Colonic mucosa (tissue), 4 donors: ENCODE measurements at places on chromosomes 7 and 10. TPM values are rescaled to one million over a fixed set of nuclear protein-coding genes. Genes with fewer than 3 reads are reported as not detected.

SCD gene
- 513 TPM for total RNA-seq

EPO gene
- total RNA-seq: not detected

MMP21 gene
- not detected for total RNA-seq

BEND7 gene
- 19.2 TPM for total RNA-seq

VSTM4 gene
- 1.2 TPM for total RNA-seq

C7orf33 gene
- total RNA-seq: not detected

ELFN1 gene
- 0.40 TPM for total RNA-seq

PGAM2 gene
- 0.52 TPM for total RNA-seq

PTPRN2 gene
- 21.6 TPM for total RNA-seq

MGMT gene
- 18.2 TPM for total RNA-seq

LIPF gene
- total RNA-seq: not detected

BUD23 gene
- 79.5 TPM for total RNA-seq

SMKR1 gene
- not detected for total RNA-seq

SUV39H2 gene
- 20.2 TPM for total RNA-seq

OR2A1 gene
- not detected for total RNA-seq

ANKRD7 gene
- not detected for total RNA-seq

NKX2-3 gene
- 5.4 TPM for total RNA-seq

GPR26 gene
- total RNA-seq: not detected

TMEM270 gene
- total RNA-seq: not detected

LIPN gene
- total RNA-seq: not detected

DGKI gene
- total RNA-seq: 0.35 TPM

NPSR1 gene
- total RNA-seq: 1.0 TPM

OR2A12 gene
- not detected for total RNA-seq

MALSU1 gene
- 37.5 TPM for total RNA-seq

TDRD1 gene
- total RNA-seq: 0.05 TPM

RADIL gene
- 1.9 TPM for total RNA-seq

OAT gene
- 113 TPM for total RNA-seq

NAPEPLD gene
- total RNA-seq: 64.6 TPM

PPP1R9A gene
- 17.7 TPM for total RNA-seq

NPY4R gene
- 9.3 TPM for total RNA-seq

ANKRD30A gene
- total RNA-seq: not detected

RAB19 gene
- total RNA-seq: 18.8 TPM

THAP5 gene
- 15.7 TPM for total RNA-seq

MLLT10 gene
- total RNA-seq: 17.8 TPM

MACC1 gene
- 9.5 TPM for total RNA-seq

BUB3 gene
- total RNA-seq: 77.6 TPM

CLDN4 gene
- 568 TPM for total RNA-seq

ASB15 gene
- not detected for total RNA-seq

COPS6 gene
- 67.3 TPM for total RNA-seq

ALOX5 gene
- 6.2 TPM for total RNA-seq

FASTK gene
- 149 TPM for total RNA-seq

SEMA3E gene
- total RNA-seq: 2.3 TPM

LOXL4 gene
- total RNA-seq: 1.6 TPM

EVX1 gene
- 0.32 TPM for total RNA-seq

FBXL13 gene
- 0.64 TPM for total RNA-seq

BICC1 gene
- total RNA-seq: 2.9 TPM

DKK1 gene
- total RNA-seq: not detected

WDR37 gene
- 18.6 TPM for total RNA-seq

ENTPD1 gene
- total RNA-seq: 10.8 TPM

MAGI2 gene
- total RNA-seq: 1.1 TPM

MMD2 gene
- not detected for total RNA-seq

RPA3 gene
- total RNA-seq: 53.3 TPM

GRM3 gene
- not detected for total RNA-seq

CYP3A4 gene
- total RNA-seq: 1.4 TPM

FGFR2 gene
- total RNA-seq: 40.9 TPM

TRIM24 gene
- 14.5 TPM for total RNA-seq

AKR1C1 gene
- total RNA-seq: 13.0 TPM

PLAC9 gene
- total RNA-seq: 6.0 TPM

SLC16A12 gene
- 0.20 TPM for total RNA-seq
